ENCODE measurements at places on chromosomes 13 and 19.

DNA sequence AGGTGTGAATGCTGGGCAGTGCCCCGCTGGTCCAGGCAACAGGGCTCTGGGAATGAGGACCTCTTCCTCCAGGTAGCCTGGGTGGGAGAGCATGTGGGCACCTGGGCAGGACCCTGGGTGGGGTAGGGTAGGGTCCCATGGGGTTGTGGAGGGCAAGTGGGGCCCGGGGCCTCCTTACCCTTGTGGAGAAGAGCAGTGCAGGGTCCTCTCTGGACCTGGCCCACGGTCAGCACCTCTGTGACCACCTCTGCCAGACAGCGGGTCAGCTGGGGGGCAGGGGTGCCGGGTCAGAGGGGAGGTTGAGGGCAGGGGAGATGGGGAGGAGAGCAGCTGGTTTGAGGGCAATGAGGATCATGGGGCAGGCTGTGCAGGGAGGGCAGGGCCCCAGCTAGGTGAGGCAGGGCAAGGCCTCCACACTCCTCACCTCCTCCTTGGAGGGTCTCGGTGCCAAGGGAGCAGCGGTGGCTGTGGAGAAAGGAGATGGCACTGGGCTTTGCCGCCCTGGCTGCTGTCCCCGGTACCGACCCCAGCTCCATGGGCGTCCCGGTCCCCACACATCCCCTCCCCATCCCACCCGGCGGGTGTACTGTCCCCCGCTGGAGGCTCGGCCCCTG is 491 bp downstream of the CCER2 start:
- no peak for DNase-seq

GRCh38 chr19:44643605-44644401 is at the start of gene PVR:
TSS of gene PVR (plus strand) at chr19:44643910. CDS start at chr19:44644097, 187 bp downstream.
- no peak for DNase-seq

GRCh38 chr13:111667757-111668156 is 347.3 kb downstream of the TEX29 start:
- no peak for DNase-seq

DNA sequence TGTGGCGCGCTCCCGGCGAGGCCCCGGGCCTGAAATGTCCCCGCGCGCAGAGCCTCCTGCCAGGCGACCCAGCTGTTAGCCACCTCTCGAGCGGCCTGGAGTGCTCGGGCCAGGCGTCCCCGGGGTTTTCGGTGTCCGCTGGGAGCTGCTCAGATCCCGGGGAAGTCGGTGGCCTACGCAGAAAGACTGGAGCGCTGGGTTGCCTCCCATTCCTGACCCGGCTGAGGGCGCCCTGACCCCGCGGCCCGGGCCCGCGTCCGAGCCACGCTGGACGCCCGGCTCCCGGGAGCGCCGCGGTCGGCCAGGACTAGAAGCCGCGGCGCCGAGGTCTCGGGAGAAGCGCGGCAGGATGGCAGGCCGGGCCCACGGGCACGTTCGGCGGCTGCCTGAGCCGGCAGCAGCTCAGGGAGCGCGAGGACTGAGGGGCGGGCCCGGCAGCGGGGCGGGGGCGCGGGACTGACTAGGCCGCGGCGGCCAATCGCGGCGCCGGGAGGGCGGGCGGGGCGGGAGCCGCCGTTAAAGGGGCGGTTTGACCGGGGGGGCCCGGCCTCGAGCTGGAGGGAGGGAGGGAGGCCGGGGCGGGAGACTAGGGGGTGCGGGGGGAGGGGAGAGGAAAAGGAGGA is 1.3 kb upstream of the ZIC2 start:
- DNase-seq, result peak; percentile 26

DNA sequence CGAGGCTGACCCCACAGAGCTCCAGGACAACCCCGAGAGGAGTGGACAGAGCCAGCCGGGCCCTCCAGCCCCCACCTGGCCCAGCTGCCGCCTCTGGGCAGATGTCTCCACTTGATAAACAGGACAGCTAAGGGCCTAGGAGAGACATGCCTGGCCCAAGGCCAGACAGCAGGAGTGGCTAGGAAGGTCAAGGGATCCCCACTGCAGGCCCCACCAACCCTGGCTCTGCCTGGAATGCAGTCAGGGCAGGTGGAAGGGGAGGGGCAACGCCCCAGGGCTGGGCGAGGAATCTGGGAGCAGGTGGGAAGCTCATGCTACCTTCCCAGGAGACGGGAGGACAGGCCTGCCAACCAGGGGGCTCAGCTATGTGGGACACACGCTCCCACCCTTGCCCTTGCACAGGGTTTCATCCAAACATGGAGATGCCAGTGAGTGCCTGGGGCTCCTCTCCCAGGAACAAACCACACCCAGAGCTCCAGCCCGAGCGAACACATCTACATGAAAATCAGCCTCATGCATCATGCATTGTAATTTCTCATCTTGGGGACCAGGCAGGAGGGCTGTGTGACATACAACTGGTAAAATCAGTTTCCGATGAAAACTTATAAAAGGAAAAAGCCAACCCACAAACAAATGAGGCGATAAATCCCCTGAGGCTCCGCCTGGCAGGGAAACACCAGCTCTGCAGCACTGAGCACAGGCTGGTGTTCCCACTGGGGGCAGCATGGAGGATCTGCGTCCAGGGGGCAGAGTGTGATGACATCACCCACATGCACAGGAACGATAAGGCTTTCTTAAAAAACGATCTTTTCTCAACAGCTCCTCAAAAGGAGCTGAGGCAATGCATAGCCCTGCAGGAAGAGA is 25.0 kb downstream of the SH3GL1 start:
- DNase-seq, result no peak

DNA sequence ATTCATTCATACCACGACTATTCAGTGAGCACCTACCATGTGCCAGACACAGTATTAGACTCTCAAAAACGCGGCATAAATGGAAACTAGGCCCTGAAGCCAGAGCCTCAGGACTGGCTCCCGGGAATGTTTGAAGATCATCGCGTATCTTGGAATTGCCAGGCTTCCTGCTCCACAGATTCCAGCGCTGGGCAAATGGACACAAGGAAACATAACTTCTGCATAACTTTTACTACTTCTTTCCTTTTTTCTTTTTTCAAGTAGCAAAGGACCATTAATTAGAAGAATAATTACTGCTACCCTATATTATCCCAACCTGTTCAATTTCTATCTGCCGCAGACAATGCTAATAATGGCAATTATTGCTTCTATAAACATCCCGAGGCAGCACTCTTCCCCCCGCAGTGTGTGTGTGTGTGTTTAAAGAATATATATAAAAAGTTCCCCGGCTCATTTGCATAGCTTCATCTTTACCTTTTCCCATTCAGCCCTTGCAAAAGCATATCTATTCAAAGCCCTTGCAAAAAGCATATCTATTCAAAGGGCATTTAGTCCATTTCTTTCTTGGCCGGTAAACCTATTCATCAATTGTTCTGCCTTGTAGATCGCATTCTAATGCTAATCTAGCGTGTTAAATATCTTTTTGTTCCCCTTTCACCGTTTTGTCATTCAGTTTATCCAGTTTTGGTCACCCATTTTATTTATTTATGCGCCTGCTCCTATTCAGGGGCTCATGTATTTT is 6.1 kb downstream of the SOX21 start:
- DNase-seq, result no peak

DNA sequence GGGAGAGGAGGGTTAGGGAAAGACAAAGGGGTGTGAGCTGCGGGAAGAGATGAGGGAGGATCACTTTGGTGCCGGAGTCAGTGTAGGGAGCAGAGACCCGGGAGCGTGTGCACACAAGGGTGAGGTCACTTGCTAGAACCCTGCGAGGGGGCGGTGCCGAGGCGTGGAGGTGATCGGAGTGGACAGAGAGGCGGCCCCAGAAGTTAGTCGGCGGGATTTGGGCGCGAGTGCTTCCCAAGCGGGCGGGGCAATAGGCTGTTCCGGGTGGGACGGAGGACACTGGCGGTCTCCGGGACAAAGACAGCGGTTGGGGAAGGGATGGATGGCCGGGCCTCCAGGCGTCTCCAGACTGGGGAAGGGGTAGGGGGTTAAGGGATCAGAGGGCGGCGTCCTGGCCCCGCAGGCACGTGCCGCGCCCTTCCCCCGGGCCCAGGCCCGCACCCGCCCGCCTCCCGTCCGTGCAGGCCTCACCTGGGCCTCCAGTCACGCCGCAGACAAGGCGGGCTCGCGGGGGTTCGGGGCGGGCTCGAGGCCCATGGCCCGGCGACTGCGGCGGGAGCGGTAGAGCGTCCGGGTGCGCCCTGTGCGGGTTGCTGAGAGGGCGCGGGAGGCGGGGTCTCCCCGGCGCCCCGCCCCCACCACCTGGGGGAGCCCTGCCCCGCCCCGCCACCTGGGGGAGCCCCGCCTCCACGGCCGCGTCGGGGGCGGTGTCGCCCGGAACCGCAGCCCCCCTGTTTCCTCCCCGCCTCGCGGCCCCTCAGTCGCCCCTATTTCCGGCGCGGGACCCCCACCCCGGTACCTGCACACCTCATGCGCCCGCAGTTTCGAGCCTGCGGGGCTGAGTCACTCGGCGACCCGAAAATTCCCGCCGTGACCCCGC is at the start of gene LPAR2:
TSS of gene LPAR2 (minus strand) at position 600 of the 880 bp plus-strand sequence. CDS start 945 bp downstream, outside the sequence.
- DNase-seq, result peak; percentile 82

DNA sequence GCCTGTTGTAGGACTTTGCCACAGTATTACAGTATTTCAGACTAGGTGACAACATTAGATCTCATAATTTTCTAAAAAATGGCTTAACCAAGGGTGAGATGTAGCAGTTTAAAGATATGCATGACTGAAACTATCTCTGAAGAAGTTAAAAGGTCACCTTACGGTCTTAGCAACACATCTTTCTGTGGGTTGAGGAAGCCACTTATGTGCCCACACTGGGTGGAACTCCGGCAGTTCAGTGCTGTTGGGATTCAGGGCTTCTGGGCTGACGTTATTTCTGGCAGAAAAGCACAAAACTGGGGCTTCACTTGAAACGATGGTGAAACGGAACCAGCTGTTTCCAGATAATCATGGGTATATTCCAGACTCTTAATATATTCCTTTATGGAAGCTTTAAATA is 697.3 kb downstream of the PCDH9 start:
- DNase-seq, result no peak

- no peak for DNase-seq
These were observed 4.2 kb upstream of the TNNI3 start for GRCh38 chr19:55161571-55162322.

- DNase-seq, result no peak
These were observed 1.1 kb upstream of the LYL1 start for GRCh38 chr19:13103581-13104359.

DNA sequence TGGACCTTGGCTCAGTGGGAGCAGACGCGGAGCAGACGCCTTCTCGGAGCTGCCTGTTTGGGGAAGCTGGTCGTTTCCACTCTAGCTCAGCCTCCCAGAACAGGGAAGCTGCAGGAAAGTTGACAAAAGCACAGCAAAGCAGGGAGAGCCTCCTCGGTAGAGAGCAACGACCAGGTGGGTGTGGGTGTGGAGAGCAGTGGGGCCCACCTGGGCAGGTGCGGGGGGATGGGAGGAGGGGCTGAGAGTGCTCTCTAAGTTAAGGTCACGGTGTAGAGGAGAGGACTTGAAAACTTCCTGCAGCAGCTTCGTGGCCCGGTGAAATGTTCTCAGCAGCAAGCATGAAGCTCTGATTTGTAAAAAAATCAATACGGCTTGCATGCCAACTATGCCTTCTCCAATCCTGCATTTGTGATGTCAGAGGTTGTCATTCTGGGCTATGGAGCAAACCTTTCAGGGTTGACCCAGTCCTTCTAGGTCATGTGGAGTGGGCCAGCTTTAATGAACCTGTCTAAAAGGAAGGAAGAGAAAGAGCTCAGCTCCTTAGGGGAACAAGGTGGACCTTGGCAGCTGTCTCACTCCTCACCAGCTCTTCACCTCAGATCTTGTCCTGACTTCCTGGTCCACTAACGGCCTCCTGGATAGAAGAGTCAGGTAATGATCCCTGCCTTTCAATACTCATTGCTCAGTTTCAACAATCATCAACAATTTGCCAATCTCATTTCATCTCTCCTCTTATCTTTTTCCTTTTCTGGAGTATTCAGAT is 85.8 kb upstream of the UBL3 start:
- DNase-seq, result peak; percentile 6

DNA sequence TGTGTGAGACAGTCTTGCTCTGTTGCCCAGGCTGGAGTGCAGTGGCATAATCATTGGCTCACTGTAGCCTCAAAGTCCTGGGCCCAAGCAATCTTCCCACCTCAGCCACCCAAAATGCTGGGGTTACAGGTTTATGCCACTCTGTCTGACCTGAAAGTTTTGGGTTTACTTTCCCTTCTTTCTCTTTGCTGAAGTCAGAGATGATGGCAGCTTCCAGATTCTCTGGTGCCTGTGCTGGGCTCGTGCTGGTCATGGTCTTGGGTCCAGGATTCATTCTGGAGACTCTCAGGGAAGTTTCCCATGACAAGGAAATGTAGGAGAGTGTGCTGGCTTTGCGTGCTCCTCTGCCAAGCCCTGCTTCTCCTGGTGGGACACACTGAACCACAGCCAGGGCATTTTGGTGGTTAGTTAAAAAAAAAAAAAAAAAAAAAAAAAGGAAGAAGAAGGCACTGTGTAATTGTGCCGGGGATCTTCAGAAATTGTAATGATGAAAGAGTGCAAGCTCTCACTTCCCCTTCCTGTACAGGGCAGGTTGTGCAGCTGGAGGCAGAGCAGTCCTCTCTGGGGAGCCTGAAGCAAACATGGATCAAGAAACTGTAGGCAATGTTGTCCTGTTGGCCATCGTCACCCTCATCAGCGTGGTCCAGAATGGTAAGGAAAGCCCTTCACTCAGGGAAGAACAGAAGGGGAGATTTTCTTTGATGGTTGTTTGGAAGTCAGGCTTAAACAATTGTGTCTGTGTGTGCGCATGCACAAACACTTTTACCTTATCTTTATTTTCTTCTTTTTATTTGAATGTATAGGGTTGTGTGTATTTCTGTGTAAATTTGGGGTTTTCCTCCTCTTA is at the start of gene ALOX5AP:
TSS of gene ALOX5AP (plus strand) at position 519 of the 847 bp plus-strand sequence. CDS start at position 582, 63 bp downstream.
- no peak for DNase-seq

GRCh38 chr19:32702010-32702409 is 10.4 kb downstream of the NUDT19 start:
- no peak for DNase-seq

GRCh38 chr13:101155920-101156319 is 260.4 kb downstream of the NALCN start:
- no peak for DNase-seq

GRCh38 chr19:15479391-15480345 is at the start of gene PGLYRP2:
TSS of gene PGLYRP2 (minus strand) at chr19:15479501. CDS start at chr19:15479371, 130 bp downstream.
- no peak for DNase-seq

GRCh38 chr19:42069619-42070351 is at the start of gene GRIK5:
TSS of gene GRIK5 (minus strand) at chr19:42070206. CDS start at chr19:42065770, 4,436 bp downstream.
- DNase-seq, result no peak

GRCh38 chr19:4600893-4601292 is 38.4 kb upstream of the TNFAIP8L1 start:
- DNase-seq, result no peak

- no peak for DNase-seq
These were observed 52.0 kb upstream of the SHKBP1 start for GRCh38 chr19:40524655-40525054.

DNA sequence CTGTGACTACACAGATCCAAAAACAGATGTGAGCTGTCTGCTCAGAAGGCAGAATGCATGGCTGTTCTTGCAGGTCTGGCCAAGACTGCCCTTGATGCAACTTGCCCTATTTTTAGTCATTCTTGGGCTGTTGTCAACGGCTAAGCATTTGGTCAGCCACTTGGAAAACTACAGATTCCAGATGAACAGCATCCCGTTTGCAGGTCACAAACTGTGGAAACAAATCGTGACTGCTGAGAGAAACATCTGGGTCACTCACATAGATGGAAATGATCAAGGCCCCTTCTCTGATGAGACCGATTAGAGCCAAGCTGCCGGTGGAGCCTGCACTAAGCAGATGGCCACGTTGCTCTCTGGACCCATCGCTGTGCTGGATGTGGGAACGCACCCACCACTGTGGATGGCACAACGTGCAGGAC is 15.4 kb upstream of the METTL21C start:
- DNase-seq, result no peak

- no peak for DNase-seq
These were observed 28.1 kb downstream of the RANBP3 start for GRCh38 chr19:5949792-5950305.

GRCh38 chr13:28099396-28100149 is 803 bp downstream of the FLT3 start:
- DNase-seq, result no peak

GRCh38 chr13:30394751-30395191 is 27.5 kb upstream of the UBE2L5 start:
- DNase-seq, result no peak

Measured in activated CD4-positive, CD25-positive, alpha-beta regulatory T cell (primary cell).